ENCODE measurements at places on chromosomes 13 and 19.

- no peak for DNase-seq
These were observed at the start of gene C3 for GRCh38 chr19:6720369-6721137. Gene C3 (minus strand): TSS chr19:6720650. CDS start chr19:6720589, 61 bp downstream.

DNA sequence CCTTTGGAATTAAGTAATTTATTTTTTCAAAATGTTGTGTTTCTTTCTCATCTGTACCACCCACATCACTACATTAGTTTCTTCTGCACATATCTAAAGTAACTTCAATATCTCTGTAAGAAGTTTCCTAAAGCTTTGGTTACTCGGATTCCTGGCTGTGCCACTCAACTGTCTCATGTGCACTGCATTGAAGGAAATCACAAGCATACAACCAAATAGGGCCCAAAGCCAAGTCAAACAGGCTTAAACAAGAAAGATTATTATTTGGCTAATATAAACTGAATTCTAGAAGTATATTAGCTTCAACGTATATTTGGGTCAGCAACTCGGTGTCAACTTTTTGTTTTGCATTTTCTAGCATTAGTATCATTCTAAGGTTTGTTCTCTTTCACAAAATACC lies 1647.6 kb upstream of the SPRY2 start:
- DNase-seq = no peak

- no peak for DNase-seq
These were observed 143.9 kb downstream of the KATNAL1 start for GRCh38 chr13:30163441-30163840.

DNA sequence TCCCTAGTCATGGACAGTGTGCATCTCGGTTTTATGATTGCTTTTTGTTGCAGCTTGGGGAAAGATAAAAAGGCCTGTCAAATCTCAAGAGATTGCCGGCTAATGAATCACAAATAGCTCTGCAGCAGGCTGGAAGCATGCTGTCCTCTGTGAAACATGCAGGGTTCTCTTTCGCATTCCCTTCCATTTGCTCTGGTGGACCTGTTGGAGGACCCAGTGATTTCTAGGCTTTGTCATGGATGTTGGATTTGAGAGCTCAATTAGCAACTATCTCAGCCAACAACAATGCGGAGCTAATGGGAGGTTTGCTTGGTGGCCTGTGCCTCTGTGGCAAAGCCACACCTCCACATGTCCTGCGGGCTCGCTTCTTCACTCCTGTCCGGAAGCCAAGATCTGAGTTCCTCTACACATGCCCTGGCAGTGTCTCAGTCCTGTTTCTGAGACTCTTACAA lies 418.1 kb upstream of the ARGLU1 start:
- no peak for DNase-seq

DNA sequence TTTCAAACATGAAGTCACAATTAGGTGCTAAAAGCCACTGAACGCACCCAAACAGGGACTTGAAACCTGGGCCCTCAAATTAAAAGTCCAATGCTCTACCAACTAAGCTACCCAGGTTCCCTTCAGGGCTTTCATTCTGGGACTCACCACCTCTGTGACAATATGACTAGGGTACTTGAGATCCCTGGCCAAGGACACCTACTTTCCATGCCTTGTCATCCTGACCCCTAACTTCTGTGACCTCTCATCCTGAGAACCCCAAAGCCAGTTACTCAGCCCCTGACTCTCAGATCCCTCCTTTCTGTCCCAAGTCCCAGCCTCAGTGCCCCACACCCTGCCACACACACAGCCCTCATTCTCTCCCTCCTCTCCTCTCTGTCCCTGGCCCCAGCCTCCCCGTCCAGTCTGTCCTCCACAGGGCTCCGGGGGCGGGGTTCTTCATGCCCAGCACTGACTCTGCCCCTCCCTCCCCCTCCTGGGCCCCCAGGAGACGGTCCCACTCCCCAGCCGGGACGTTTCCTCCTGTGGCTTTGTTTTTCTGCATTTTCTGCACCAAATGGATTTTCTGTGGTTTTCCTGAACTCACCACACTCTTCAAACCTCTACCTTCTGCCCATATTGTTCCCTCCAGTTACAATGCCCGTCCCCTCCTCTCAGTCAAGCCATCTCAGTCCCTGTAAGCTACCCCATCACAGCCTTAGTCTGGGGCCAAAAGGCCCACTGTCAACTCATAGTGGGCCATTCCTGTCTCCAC lies 7.0 kb downstream of the RCN3 start:
- no peak for DNase-seq

- DNase-seq = no peak
These were observed 41.2 kb upstream of the TUBGCP3 start for GRCh38 chr13:112629161-112629560.

- no peak for DNase-seq
These were observed 6.3 kb downstream of the PLIN3 start for GRCh38 chr19:4861147-4861546.

- DNase-seq = no peak
These were observed 25.7 kb upstream of the CCNE1 start for GRCh38 chr19:29785955-29786589.

GRCh38 chr19:42548552-42548951 lies 20.3 kb upstream of the CEACAM1 start:
- no peak for DNase-seq

GRCh38 chr13:110628477-110628793 lies 13.1 kb downstream of the NAXD start:
- DNase-seq = no peak

GRCh38 chr19:38701455-38702063 lies 42.7 kb downstream of the CAPN12 start:
- no peak for DNase-seq

DNA sequence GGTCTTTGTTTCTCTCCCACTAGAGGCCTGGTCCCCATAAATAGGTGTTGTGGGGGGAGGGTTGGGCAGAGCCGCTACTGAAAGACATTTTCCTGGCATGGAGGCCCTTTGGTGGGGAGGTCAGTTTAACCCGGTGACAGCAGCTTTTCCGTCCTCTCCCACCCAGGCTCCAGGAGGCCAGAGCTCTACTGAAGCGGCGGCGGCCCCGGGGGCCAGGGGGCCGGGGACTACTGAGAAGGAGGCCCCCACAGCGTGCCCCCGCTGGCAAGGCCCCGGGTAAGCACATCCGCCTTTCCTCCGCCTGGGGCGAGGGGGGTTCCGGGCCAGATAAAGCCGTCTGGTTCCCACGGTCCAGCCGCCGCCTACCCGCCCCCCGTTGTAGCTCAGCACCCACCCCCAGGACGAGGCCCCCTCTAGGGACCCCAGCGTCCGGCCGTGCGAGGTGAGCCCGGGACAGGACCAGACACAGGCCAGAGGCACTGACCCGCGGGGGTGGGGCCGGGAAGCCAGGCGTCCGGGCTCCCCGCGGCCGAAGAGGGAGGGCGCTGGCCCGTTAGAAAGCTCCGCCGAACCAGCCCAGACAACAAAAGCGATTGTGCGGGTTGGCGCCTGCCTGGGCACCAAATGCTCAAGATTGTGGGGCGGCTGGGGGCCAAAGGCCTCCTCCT lies 1.1 kb upstream of the LTBP4 start:
- no peak for DNase-seq
